ENCODE measurements at places on chromosomes 1 and 21.

DNA sequence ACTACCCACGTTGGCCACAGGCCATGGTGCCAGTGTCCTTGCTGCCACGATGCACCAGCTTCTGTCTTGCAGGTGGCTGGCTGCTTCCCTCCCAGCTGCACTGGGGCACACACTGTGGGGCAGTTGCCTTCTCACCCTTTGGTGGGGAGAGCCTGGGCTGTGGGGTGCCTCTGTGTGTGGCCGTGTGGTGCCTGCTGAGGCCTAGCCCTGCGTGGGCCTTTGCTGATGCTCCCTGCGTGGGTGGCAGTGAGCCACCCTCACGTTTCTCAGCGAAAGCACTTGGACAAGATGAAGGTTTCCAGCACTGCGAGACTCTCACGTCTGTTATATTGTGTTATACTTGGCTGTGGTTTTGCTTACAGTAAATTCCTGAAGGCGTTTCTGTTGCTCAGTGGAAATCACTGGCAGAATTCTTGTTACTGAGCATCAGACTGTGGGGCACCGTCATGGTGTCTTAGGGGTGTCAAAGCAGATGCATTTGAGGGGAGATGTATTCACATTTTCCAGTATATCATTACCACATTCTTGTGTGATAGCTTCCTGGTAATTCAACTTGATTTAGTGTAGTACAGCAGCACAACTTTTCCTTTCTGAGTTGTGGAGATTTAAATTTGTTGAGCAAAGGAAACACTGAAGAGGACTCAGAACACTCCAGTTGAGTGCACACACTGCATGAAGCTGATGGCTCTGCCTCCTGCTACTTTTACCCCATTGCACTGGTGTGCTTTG lies 124.7 kb downstream of the PCBP3 start:
- DNase-seq: no peak

GRCh38 chr1:10415211-10415930 lies 14.9 kb upstream of the CENPS start:
- DNase-seq: peak; percentile 91

GRCh38 chr1:154657556-154657955 lies 49.6 kb upstream of the ADAR start:
- no peak for DNase-seq

DNA sequence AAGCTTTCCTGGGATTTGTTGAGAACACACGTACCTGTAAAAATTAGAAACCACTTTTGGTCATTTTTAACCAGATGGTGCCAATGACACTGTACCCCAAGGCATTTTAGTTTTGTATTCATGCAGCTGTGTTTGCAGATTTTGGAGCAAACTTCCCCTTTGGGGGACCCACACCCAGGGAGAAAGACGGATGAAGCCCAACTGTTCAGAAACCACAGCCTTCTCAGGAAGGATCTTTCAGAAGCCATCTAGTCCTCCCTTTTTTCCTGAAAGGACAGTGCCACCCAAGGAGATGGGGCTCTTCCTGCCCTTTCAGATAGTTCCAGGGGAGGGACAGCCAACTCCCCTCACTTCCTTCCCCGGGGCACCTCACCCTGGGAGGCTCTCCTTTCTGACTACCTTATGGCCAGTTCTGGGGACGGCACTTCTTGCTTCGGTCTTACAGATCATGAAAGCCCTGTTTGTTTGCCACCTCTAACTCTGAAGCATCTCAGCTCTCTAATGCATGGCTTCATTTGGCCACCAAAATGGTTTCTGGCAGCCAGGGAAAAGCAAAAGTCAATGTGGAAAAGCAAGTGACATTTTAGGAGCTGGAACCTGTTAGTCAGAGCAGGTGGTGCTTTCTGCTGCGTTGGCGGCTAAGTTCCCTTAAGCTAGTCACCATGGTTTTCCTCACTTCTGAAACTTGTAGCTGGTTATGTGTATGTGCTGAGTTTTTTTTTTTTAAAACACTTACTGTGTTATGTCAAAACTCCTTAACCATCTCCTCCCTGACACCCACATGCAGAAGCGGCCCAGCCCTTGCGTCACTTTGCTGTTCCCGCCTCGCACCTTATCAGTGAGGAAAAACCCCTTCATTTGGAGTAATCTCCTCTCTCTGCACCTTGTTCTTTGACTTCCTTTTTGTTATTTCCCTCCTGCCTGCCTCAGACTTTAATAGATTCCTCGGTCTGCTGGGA lies 10.1 kb downstream of the TMCC2 start:
- no peak for DNase-seq
